ENCODE measurements at places on chromosomes 2 and 18.

DNA sequence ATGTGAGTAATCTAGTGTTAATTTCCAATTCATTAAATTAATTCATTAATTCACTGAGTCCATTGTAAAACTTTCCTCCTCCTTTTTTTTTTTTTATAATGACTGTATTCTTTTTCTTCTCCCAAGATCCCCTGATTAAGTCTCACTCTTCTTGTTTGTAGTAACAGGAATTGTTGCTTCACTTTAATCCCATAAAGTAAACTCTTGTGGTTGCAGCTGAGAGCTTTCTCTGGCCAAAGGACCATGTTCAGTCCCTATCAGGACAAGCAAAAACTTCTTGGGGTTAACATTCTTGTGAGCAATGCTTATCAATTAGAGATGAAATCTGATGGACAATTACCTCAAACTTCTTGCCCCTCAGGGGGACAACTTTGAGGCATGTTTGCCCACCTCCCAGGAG is 400.2 kb upstream of the SPHKAP start:
- no peak for DNase-seq

GRCh38 chr2:122193622-122194021 is 438.2 kb downstream of the TSN start:
- peak; percentile 84 for DNase-seq

DNA sequence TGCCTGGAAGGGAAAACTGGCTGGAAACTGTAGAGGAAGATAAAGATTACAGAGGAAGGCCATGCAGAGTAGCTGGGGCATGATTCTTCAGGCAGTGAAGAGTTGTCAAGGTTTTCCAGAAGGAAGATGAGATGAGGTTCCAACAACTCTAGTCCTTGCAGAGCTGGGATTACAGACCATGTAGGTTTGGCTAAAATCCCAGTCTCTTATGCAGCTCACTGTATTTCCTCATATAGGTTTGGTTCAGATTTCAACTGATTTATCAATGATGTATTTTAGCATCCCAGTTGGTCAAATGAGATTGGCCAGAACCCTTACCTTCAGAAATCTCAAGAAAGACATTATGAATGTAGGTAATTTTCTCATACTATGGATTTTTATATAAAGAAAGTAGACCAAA is 16.4 kb downstream of the FAP start:
- DNase-seq, result peak; percentile 40

GRCh38 chr18:46899274-46899948 is 17.9 kb downstream of the PIAS2 start:
- no peak for DNase-seq

DNA sequence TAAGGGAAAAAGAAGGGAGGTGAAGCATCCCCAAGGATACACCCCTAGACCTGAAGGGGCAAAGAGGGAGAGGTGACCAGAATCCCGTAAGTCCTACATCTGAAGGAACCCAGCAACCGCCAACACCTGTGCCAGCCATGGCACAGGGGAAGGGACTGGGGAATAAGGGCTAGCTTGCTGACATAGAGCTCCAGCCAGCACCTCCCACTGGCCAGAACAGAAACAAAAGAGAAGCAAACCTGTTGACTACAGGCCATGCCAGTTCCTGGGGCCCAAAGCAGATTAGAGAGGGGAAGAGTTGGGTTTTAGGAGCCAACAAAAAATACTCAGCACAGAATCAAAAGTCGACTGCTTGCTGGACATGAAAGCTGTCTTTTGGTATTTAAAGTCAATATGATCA is 244.6 kb downstream of the SUCLG1 start:
- DNase-seq, result no peak

DNA sequence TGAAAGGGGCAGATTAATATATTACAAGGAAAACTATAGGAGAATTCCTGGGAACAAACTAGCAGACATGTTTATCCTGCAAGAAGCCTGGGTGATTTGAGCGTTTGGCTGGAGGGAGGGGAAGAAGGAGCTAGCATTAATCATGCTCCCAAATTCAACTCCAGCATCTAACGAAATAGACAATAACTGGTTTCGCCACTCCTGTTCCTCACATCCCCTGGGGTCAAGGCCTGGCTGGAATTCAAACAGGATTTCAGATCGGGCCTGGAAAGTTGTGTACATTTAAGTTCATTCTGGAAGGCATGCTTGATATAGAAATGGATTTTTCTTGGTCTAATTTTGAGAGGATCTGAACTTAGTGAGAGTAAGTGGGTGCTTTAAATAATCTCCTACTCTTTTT is 126.1 kb upstream of the CTAGE1 start:
- DNase-seq, result peak; percentile 59

DNA sequence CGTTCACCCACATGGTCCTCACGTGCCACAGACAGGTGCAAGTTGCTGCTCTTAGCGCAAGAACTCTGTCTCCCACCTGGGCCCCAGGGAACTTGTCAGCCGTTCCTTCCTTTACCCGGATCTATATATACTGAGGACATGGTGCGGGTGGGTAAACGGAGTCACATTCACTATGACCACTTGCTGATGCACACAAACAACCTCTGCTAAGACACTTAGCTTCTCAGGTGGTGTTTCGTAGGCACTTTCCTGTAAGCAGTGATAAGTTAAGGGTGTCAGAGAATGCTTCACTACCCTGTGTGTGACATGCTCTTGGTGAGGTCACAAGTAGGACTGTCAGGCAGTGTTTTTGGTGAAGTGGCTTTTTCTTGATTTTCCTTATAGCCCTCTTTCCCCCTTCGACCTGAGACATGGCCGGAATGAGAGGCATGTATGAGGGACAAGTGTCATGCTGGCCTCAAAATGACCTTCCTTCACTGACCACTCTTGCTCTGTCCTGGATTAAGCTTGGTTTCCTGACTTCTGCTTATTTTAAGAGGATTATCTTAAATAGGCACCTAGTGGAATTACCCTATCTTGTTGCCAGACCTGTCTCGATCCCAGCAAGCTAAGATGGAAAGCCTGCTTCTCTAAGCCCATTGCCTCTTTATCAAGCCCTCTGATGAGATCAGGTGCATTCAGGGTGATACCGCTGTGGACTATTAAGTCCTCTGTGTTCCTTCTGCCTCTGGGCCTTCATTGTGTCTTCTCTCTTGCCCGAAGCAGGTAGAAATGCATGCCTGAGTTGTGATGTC is 97.1 kb upstream of the CELF4 start:
- no peak for DNase-seq

DNA sequence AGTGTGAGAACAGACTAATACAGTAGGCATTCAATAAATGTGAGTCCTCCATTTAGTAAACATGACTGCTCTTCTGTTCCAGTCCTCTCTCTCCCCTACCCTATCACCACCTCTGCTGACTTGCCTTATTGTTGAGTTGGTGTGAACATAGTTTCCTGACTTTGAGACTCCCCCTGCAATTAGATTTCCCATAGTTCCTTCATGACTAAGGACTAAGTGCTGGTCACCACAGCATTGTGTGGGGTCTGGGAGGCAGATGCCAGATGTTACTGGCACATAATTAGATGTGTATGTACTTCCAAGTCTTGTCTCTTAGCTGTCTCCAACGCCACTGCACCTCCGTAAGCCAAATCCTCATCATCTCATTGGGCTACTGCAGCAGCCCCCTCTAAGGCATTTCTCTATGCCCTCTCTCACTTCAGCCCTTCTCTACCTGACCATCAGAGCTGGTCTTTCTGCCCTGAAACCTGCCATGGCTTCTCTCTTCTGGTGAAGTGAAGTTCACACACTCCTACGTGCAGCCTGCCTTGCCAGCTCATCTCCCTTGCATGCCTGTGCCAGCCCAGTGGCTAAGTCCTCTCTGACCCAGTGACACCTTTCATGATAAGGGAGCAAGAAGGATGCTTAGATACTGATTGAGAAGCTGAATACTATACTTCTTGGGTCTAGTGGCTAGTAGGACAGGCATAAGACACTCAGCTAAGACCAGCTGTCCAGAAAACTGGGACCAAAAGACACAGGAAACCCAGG is 81.6 kb upstream of the ALPP start:
- DNase-seq, result no peak

GRCh38 chr2:240309214-240309613 is 126.2 kb upstream of the GPC1 start:
- no peak for DNase-seq

GRCh38 chr2:116510117-116510671 is 1304.3 kb upstream of the DDX18 start:
- DNase-seq, result peak; percentile 14

DNA sequence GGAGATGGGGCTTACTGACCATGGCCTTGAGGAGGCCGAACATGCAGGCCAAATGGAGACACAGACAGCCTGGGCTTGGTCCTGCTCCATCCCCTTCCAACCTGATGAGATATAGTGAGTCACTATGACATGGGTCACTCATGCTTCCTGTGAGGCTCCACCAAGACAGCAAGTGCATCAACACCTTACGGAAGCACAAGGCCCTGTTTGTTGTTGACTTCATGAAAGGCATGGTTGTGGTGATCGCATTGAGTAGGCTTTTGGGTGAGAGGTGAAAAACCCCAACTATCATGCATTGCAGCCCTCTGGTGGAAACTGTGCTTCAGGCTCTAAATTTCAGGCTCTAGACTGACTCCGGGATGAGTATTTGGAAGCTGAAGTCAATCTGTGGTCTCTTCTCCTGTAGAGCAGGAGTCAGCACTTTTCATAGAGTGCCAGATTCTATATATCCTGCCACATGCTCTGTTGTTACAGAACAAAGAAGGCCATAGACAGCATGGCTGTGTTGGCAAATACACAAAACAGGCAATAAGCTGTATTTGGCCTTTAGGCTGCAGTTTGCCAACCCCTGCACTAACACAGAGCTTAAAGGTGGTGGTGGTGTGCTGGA is 10.1 kb downstream of the IL37 start:
- no peak for DNase-seq
